Activated CD8-positive, alpha-beta memory T cell treated with anti-CD3 and anti-CD28 coated beads for 1 hour (primary cell): ENCODE measurements at places on chromosomes 12 and 14.

- no peak for DNase-seq
Measured at GRCh38 chr12:101746196-101746595, 6.9 kb upstream of the SYCP3 start.

- no peak for DNase-seq
Measured at GRCh38 chr12:82069931-82070514, 288.2 kb downstream of the CCDC59 start.

GRCh38 chr12:127008755-127009403, 1258.1 kb upstream of the TMEM132C start:
- no peak for DNase-seq

- no peak for DNase-seq
Measured at GRCh38 chr14:34000396-34000795, 49.5 kb upstream of the EGLN3 start.

DNA sequence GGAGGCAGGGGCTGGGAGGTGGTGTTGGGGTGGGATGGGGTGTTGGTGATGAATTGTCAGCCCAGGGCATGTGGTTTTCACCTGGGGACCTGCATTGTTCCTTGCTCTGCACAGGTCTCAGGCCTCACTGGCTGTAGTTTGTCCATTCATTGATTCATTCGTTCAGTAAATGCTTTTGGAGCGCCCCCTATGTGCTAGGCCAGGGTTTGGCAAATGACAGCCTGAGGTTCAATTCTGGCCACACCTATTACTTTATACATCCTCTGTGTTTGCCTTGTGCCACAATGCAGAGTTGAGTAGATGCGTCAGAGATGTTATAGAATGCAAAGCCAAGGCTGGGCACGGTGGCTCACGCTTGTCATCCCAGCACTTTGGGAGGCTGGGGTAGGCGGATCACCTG, 4.7 kb downstream of the ADCK1 start:
- DNase-seq: no peak

DNA sequence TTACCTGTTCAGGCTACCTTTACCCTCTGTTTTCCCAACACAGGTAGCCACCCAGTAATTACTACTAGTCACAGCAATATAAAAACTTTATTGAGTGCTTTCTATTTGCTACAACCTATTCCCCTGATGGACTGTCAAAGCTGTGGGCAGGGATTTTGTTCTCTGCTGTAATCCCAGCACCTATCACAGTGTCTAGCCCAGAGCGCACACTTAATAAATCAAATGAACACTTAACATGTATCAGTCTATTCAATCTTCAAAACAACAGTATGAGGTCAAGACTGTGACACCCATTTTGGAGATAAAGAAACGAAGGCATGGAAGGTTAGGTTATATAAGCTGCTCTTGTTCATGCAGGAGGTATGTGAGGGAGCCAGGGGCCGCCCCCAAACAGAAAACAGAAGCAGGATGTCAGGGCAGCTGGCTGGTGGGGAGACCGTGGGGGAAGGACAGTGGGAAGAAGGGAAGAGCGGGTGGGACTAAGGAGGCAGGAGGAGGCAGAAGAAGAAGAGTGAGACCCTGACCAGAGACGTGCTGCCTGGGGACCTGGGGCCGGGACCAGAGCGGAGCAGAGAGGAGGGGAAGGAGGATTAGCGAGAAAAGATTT, 1.7 kb downstream of the TNFRSF1A start:
- no peak for DNase-seq

DNA sequence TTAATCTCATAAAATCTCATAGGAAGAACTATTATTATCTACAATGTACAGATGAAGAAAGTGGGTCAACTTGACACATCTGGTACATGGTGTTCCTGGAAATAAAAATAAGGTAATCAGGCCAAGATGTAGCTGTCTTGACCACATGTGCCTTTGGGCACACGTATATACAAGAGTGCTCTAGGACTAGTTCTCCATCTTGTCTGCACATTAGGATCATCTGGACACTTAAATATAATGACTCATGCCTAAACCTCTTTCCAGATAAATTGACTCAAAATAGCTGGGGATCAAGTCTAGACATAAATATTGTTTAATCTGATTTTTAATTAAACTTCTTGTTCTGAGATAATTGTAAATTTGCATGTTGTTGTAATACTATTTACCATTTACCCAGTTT, 182.6 kb downstream of the CNTN1 start:
- DNase-seq: no peak

DNA sequence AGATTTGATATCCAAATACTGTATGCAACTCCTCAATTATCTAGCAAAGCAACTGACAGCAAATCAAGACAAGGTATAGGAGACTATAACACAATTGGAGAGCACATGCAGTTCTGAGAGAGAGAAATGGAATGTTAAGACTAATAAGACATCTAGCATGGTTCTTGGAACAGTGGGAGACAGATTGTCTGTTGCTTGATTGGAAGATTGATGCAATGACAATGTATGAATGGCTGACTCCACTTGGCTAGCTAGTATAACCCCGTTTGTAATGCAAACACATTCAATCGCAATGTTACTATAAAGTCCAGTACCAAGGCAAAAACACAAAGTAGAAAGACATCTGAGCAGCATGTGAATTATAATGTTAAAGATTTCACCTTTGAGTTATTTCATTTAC, 179.3 kb downstream of the RPL10L start:
- no peak for DNase-seq

GRCh38 chr14:49297102-49297501, 289.1 kb downstream of the RPS29 start:
- no peak for DNase-seq

GRCh38 chr12:16076557-16076956, 165.4 kb downstream of the DERA start:
- DNase-seq: no peak

DNA sequence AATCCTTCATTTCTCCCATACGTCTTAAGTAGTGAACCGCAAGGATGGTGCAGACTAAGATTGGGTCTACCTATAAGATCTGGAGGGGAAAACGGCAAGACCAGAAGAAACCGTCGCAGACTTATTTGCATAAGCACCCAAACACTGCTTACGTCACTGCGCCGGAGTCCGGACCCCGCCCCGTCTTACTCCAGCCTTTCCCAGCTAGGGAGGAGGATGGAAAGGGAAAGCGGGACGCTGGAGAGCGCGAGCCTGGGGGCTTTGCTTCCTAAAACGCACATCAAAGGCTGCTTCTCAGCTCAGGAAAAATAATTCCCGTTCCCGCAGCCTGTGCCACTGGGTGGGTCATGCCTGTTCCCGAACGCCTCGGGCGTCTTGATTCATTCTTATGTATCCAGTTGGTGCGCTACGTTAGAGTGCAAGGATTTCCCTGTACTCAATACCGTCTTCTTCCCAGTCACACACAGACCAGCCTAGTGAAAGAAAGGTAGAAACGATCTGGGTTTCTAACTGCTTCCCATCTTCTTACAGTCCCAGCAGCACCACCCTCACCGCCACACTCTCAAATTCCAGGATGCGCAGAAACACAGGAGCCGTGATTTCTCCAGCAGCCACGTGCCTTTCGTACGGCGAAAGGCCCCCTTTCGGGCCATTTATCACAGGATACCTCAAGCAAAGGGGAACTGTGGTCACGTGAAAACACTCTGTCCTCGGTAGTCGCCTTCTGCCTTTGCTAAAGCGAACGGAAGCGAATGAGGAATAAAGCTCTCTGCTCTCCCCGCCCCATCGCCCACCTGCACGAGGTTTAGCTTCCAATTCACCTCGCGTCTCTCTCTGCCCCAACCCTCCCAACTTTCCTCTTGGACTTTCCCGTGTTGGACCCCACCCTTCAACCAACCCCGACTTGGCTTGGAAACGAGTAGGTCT, 1.1 kb downstream of the SLC6A15 start:
- DNase-seq: no peak

DNA sequence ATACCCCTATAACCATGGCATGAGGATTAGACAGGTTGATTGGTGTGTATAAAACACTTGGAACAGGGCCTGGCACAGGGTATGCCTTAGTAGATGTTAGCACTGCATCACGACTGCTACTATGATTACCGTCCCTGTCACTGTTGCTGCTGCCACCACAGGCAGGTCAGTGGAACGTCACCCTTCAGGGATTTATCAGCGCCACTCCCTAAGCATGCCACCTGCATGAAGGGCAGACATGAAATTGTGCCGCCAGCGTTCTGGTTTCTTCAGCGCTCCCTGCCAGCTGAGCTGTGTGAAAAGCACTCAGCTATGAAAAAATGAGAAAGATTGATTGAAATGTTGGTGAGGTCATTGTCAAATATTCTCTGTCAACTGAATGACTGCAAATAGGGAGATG, 477.0 kb downstream of the DPF3 start:
- no peak for DNase-seq

GRCh38 chr12:104670439-104671408, 214.0 kb downstream of the CHST11 start:
- no peak for DNase-seq

DNA sequence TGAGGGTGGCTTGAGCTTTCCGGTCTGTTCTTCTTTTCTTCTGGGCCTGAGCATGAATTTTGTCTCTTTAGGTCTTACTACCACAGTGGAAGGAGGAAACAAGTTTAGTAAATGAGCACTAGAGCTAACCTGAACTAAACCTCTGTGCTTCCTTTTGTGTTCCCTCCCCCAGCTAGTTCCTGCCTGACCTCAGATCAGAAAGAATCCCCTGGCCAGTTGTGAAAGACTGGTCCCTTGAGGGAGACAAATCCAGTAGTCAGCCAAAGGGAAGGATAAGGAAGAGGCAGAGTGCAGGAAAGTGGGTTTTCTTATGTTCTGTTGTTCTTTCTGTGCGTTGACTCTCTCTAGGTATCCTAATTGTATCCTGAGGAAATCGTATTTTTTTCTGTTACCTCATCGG, 17.5 kb downstream of the ZNF664 start:
- DNase-seq: no peak

- no peak for DNase-seq
Measured at GRCh38 chr14:56000846-56001245, 117.4 kb upstream of the PELI2 start.

- no peak for DNase-seq
Measured at GRCh38 chr14:58671436-58671835, 33.7 kb downstream of the DACT1 start.

DNA sequence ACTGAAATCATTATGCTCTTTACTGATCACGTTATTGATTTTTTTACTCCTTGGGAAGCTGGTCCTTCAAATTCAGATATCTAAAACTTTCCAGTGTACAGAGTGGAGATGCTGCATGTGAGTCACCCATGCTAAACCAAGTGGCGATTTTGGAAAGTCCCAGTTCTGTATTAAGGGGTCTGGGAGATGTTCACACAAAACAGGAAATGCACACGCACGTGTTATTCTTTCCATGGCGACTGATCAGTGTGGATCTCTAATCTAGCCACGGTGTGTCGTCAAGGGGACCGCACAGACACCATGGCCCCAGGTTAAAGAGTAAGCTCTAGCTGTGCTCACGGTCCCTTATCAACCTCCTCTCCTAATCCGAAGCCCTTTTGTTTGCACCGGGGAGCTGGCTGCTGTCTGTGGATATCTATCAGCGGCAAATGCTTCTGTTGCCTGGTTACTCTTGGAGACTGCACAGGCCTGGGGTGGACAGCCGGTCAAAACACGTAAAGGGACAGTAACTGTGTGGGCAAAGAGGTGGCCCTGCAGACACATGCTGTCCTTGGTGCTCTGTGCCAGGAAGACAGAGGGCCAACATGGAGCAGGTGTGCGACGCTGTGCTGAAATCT, 96.6 kb downstream of the RIMBP2 start:
- no peak for DNase-seq

GRCh38 chr14:87916886-87917275, 76.1 kb downstream of the GALC start:
- no peak for DNase-seq

DNA sequence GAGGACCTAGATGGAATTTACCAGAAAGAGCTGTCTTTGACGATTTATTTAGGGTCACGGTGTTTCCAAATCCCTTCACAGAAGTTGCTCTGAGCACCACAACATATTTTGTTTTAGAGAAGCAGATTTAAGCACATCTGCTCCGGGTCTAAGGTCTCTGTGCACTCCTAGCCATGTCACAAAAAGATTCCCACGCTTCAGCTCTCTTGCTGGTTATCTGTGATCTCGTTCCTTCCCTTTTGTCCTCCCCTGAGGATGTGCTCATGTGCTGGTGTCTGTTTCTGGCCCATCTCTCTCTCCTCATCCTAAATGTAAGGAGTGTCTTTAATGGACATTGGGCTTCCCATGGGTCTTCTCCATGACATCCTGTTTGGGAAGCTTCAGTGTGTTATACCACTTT, 53.7 kb upstream of the GNPNAT1 start:
- DNase-seq: no peak

- no peak for DNase-seq
Measured at GRCh38 chr14:28382444-28383190, 384.0 kb upstream of the FOXG1 start.

GRCh38 chr12:57954768-57955167, 13.4 kb downstream of the ATP23 start:
- no peak for DNase-seq

DNA sequence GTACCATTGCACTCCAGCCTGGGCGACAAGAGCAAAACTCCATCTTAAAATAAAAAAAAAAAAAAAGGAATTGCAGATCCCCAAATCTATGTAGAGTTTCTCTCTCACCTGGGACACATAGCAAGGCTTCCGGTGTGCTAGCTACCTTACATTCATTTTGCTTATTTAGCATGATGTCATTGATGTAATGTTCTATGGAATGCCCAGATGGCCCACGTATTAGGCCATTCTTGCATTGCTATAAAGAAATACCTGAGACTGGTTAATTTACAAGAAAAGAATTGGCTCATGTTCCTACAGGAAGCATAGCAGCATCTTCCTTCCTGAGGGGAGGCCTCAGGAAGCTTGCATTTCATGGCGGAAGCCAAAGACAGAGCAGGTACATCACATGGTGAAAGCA, 36.9 kb upstream of the A2ML1 start:
- DNase-seq: no peak

DNA sequence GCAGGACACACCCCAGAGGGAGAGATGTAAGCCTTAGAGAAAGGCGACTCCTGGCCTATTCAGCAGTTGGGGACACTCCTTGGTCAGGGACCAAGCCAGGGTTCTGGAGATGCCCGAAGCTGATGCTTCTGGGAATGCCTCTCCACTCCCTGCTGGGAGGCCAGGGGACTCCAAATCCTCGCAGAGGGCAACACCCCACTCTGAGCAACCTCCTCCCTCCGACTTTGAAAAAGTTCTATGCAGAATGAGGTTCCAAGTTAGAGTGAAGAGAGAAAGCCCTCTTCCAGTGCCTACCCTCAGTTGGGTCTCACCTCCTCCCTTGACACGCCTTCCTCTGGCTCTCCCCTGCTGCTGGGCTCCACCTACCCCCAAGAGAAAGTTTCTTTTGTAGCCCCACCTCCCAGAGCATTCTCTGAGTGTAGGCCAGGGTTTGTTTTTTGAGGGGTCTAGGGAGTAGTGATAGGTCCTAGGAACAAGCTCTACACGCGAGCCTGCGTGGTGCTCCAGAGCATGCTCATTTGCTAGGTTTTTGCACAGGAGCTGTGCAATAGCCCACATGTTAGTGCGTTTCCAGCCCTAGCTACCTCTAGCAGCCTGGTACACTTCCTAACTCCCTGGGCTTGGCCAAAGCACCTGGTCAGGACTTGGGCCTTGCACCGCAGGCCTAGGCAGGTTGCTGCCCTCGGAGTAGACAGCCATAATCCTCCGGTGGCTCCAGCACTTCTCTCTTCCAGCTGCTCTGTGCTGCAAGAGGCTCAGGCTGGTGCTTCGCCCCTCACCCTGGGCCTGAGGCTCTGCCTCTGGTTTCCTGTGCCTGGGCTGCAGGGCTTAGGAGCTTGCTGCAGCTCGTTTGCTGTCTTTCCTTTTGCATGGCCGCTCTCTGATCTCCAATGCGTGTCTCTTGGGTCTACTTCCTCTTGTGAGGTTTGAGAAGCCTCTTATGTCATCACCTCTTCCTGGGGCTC, 590 bp upstream of the CEBPE start:
- DNase-seq: no peak
